ENCODE measurements at places on chromosomes 11 and 22.
A peak's percentile ranks its signal among the peaks of the same experiment; 100 is the strongest.

DNA sequence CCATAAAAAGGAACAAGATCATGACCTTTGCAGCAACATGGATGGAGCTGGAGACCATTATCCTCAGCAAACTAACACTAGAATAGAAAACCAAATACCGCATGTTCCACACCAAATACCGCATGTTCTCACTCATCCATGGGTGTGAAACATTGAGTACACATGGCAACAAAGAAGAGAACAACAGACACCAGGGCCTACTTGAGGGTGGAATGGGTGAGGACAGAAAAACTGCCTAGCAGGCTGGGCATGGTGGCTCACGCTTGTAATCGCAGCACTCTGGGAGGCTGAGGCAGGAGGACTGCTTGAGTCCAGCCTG lies 12.3 kb downstream of the EHD1 start:
- DNase-seq, result no peak

DNA sequence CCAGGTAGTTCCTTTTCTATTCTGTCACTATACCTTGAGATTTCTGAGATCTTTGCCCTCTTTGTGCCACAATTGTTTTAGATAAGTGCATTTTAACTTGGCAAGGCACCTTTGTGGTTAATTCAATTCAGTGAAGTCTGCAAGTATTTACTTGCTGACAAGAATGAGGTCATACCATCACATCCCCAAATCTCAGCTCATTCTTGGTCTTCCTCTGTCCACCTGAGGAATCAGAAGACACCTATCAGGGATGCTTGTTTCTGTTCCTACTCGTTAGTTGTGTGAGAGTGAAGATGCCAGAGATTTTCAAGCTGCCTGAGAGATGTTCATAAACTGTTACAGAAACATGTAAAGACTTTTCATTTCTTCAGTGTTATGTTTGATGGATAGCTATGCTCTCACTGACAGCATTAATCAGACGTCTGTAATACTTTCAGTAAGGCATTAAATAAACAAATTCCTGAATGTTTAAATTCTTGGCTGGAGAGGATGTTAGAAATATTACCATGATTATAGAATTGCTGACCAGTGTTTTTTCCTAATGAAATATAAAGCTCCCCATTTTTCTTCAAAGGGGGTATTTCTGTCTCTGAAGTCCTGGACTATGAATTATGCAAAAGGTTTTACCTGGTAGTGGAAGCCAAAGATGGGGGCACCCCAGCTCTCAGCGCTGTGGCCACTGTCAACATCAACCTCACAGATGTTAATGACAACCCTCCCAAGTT lies 135.0 kb upstream of the MTNR1B start:
- no peak for DNase-seq

DNA sequence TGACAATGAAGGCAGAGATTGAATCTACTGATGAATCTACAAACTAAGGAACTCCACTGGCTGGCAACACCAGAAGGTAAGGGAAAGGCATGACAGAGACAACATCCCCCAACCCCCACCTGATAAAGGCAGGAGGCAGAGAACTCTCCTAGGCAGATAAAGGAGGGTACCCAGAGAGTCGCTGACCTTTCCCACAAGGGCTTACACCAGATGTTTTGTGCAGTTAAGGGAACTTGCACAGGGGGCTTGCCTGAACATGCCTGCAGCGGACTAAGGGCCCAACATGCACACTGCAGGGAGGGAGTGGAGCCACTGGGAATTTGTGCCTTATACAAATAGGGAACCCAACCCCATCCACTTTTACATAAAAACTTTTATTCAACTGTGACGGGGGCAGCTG lies 1996.9 kb upstream of the RAG2 start:
- no peak for DNase-seq

GRCh38 chr11:34300026-34300925 lies 57.5 kb downstream of the ABTB2 start:
- peak; percentile 83 for DNase-seq

- DNase-seq, result peak; percentile 66
Observed at GRCh38 chr11:75077316-75077715, 19.4 kb downstream of the OR2AT4 start.

DNA sequence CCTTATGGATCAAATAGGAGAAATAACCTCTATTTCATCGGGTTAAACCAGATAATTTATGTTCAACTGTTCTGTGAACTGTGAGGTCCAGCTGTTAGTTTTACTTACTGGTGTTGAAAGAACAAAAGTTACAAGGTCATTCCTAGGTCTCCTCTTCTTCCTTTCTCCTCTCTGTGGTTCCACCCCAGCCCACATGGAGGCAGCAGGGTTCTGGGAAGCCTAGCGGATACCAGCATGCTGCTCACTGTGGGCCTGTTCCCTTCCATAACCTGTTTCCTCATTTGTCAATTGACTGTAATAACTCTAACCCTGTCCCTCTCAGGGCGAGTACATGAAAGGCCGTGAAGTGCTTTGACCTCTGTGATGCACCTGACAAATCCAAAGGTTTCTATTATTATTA lies 27.8 kb downstream of the RELT start:
- peak; percentile 92 for DNase-seq
